Suprapubic skin (tissue), 4 donors: ENCODE measurements at places on chromosomes 16 and 17.

- DNase-seq, result no peak
Observed at GRCh38 chr17:47223007-47223406, 13.9 kb downstream of the MYL4 start.

DNA sequence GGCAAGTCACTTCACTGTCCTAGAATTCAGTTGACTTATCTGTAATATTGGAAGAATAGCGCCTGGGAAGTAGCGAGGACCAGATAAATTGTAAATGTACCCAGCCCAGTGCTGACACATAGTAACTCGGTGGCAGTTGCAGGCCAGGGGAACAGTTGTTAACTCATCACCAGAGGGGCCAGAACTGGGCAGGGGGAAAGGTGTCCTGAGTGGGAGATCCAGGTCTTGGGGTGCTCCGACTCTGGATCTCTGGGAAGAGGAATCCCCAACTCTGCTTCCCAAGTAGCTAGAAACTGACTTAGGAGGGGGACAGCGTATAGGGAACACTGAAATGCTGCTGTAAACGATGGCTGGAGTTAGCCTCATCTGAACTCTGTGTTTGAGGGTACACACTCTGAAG lies 23.0 kb downstream of the BCL7C start:
- DNase-seq, result no peak

DNA sequence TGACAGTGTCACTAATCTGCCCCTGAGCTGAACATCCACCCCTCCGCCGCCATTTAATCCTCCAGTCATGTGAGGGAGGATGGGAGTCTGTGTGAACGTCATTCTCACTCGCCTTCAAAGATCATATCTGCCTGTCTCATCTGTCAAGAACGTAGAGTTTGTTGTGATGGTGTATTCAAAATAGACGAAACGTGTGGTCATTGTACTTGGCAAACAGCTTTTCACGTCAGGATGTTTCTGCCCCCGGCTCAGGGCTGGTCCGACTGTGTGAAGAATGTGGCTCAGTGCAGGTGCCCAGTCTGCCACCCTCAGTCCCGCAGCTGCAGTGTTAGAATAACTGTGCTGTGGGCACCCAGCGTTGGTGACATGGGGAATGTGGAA lies 148.0 kb downstream of the KCNJ12 start:
- no peak for DNase-seq

DNA sequence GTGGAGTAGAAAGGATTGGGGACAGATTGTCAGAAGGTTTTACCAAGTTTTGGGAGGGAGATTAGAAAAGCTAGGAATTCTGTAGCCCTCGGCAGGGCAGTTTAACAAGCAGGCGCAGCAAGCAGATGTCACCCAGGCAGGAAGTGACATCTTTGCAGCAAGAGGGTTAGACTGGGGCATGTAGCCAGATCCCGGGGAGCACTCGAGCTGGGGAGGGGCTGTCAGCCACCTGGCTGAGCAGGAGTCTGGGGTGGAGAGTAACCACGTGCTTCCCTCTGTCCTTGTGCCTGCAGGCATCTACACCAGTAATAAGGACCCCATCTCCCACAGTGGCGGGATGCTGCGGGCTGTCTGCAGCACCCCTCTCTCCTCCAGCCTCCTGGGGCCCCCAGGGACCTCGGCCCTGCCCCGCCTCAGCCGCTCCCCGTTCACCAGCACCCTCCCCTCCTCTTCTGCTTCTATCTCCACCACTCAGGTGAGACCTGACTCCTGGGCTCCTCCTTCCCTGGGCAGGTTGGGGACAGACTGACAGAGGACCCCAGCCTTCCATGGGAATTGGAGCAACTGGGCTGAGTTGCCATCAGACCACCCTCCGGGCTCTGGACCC lies 12.2 kb downstream of the MLLT6 start:
- no peak for DNase-seq

GRCh38 chr17:69065113-69065512 lies 4.4 kb upstream of the ABCA9 start:
- DNase-seq, result no peak
